Naive thymus-derived CD8-positive, alpha-beta T cell (primary cell): ENCODE measurements at places on chromosomes 2 and 18. TPM values are rescaled to one million over a fixed set of nuclear protein-coding genes. Genes with fewer than 3 reads are reported as not detected.

DNA sequence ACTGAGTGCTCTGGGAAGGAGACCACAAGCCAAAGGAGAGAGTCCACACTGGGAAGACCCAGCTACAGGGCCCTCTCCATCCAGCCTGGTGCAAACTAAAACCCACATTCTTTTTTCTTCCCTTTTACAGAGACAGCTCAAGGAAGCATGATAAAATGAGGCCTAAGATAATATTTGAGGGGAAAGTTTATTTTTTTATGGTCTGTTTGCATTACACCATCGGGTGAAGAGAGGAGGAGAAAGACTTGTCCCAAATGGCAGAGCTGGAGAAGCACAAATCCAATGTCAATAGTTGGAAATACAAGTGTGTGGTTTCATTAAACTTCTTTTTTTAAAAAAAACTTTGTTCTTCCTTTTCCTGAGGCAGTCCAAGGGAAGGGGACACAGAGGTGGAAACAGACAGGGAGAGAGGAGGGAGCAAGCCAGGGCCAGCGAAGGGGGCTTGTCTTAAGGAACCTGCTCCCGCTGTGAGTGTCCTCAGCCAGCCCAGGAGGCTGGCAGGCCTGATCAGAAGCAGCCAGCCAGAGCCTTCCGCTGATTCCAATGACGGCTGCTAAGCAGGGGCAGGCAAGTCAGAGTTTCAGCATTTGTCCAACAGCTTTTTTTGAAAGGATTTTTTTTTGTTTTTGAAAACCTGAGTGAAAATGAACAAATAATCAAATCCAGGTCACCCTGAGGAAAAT, 203.8 kb upstream of the SIX2 start:
- H3K27me3 ChIP-seq: peaks cover 7% of the 10 kb centered on the region
- no peaks in the 10 kb centered on the region for H3K36me3 ChIP-seq
- no peak overlapping the region for H3K4me3 ChIP-seq
- no peaks in the 10 kb centered on the region for H3K4me1 ChIP-seq

DNA sequence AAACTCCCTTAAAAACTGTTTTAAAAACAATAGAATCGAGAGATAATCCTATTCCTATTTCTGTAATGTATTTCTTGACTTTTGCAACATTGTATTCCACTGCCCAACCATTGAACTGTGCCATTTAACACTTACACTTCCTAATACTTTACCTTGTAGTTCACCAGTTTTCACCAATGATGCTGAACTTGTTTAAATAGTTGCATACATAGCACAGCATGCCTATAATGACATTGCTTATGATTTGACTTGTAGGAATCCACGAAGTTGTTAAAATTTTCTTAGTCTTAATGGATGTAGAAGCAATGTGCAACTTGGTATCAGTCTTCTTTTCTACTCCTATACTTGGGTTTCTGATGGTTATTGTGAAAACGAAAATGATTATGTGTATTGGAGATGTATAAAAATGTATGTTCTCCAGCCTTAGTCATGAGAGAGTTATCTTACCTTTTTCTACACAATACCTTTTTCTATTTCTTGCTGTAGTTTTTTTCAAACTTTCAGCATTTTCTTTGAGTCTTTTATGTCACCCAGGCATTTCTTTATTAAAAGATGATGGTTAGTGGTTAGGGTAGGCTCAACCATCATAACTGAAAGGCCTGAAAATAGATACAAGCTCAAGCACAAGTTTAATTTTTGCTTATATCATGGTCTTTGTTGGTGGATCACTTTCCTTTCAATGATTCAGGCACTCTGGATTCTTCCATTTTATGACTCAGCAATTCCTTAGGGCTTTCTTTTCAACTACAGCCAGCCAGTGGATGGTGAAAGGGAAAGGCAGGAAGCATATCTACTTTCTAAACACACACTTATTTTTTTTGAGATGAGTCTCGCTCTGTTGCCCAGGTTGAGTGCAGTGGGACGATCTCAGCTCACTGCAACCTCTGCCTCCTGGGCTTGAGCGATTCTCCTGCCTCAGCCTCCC, 9.4 kb downstream of the GPD2 start:
- no peaks in the 10 kb centered on the region for H3K27me3 ChIP-seq
- H3K27ac ChIP-seq: no peak overlapping the region
- no peaks in the 10 kb centered on the region for H3K36me3 ChIP-seq
- H3K4me3 ChIP-seq: no peak overlapping the region

The C2orf76 gene
- 10.7 TPM for total RNA-seq

GRCh38 chr18:23208600-23208999, 73.3 kb downstream of the CABLES1 start:
- no peak overlapping the region for H3K27ac ChIP-seq
- H3K4me3 ChIP-seq: no peak overlapping the region
- peaks cover 5% of the 10 kb centered on the region for H3K4me1 ChIP-seq
- H3K27me3 ChIP-seq: peaks cover 4% of the 10 kb centered on the region
- no peak for DNase-seq

DNA sequence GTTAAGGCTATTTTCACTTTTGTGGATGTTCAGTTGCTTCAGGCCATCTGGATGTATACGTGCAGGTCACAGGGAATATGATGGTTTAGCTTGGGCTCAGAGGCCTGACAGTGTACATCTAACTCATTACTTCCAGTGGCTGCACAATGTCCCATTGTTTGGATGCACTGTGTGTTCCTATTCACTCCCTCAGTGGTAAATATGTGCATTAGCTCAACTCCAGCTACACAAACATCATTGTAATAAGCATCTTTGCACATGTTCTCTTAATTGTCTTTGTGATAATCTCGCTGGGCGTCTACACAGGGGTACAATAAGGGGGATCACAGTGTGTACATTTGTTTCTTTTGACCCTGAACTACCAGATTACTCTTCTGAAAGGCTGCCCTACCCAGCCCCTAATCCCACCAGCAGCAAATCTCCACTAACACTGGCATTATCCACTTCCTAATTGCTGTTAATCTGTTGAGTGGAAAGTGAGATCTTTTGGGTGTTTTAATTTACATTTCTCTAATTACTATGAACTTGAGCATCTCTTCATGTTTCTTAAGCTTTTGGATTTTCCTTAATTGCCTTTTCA, 56.1 kb upstream of the POLE4 start:
- no peak overlapping the region for H3K27ac ChIP-seq
- H3K4me1 ChIP-seq: peaks cover 2% of the 10 kb centered on the region
- peaks cover 9% of the 10 kb centered on the region for H3K27me3 ChIP-seq
- DNase-seq: no peak

- no peaks in the 10 kb centered on the region for H3K4me1 ChIP-seq
- no peak for DNase-seq
- H3K27me3 ChIP-seq: no peaks in the 10 kb centered on the region
- no peaks in the 10 kb centered on the region for H3K36me3 ChIP-seq
- no peak overlapping the region for H3K27ac ChIP-seq
These were observed 45.1 kb upstream of the LRP1B start for GRCh38 chr2:142175813-142176338.

DNA sequence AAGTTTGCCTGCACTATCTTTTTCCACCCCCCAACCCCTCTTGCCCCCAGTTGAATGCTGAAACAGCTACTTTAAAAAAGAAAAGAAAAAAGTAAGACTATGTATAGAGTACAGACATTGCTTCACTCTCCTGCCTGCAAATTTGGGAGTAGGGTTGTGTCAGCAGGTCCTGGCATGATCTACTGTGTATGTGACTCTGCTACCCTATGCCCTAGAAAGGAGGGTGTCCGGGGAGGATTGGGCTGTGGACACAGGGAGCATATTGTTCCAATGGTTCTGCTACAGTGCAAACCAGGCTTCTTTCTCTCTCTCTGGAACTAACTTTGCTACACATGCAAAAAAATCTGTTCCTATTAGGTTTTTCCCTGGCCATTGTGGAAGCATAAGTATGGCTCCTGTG, 9.9 kb upstream of the ZEB2 start:
- no peaks in the 10 kb centered on the region for H3K36me3 ChIP-seq
- H3K27me3 ChIP-seq: peaks cover 46% of the 10 kb centered on the region
- no peak overlapping the region for H3K27ac ChIP-seq
- no peaks in the 10 kb centered on the region for H3K4me1 ChIP-seq
- H3K4me3 ChIP-seq: no peak overlapping the region

DNA sequence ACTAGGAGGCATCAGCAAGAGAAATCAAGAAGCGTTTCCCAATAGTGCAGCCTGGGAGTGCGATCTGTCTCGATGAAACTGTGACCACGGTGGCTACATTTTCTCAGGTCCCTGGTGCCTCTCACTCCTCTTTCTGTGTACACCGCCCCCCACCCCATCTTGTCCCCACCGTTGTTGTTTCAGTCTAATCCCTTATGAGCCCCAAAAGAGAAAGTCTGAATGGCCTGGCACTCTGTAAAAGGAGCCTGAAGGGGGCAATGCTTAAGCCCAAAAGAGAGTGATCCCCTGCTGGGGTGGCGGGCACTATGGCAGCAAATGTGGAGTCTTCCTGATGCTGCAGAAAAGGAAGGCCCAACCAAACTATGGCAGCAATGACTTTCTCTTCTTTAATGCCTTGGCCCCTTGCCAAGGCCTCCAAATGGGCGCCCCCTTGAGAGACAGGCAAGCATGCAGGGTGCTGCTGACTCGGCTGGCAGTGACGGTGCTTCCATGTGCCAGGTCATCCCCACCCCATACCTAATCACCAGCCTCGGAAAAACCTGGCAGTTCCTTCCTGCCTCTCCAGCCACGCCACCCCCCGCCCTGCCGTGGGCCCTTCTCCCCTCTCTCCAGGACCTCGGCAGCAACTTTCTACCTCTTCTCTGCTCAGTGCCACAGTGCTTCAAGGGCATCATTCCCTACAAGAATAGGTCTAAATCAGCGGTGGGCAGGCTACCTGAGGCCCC, 123.0 kb downstream of the CYP26B1 start:
- no peak overlapping the region for H3K4me3 ChIP-seq
- peaks cover 8% of the 10 kb centered on the region for H3K27me3 ChIP-seq
- no peak for DNase-seq
- H3K27ac ChIP-seq: no peak overlapping the region
- H3K36me3 ChIP-seq: no peaks in the 10 kb centered on the region

The RIT2 gene
- total RNA-seq: not detected

The NCKAP5 gene
- total RNA-seq: not detected

The DLX2 gene
- not detected for total RNA-seq

GRCh38 chr18:57516056-57516455, 70.4 kb downstream of the FECH start:
- no peaks in the 10 kb centered on the region for H3K36me3 ChIP-seq
- H3K27ac ChIP-seq: no peak overlapping the region
- no peak for DNase-seq
- peaks cover 26% of the 10 kb centered on the region for H3K27me3 ChIP-seq
- H3K4me3 ChIP-seq: no peak overlapping the region
- no peaks in the 10 kb centered on the region for H3K4me1 ChIP-seq

DNA sequence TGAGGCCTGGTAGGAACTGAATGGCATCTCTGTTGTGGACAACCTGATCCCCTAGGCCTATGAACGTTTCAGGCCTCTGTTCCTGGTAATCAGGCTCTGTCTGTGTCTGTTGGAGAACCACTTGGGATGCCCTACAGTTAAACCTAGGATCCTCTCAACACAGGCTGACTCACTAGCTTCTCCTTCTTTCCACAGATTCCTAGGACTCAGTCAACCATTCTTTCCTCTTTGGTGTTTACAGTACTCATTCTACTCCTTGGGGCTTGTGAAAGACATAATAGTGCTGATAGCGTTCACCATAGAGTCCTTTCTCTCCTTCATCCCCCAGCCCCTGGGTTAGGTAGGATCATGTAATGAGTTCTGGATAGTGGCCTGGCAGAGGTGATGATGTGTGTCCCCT, 544.3 kb downstream of the METTL4 start:
- H3K27me3 ChIP-seq: peaks cover 2% of the 10 kb centered on the region
- no peaks in the 10 kb centered on the region for H3K36me3 ChIP-seq
- H3K27ac ChIP-seq: no peak overlapping the region
- H3K4me3 ChIP-seq: no peak overlapping the region
- no peaks in the 10 kb centered on the region for H3K4me1 ChIP-seq

GRCh38 chr18:51811883-51812282, 528.1 kb upstream of the DCC start:
- no peak overlapping the region for H3K27ac ChIP-seq
- no peak for DNase-seq
- H3K4me3 ChIP-seq: no peak overlapping the region
- no peaks in the 10 kb centered on the region for H3K27me3 ChIP-seq
- no peaks in the 10 kb centered on the region for H3K36me3 ChIP-seq
- no peaks in the 10 kb centered on the region for H3K4me1 ChIP-seq

The MPP4 gene
- not detected for total RNA-seq

DNA sequence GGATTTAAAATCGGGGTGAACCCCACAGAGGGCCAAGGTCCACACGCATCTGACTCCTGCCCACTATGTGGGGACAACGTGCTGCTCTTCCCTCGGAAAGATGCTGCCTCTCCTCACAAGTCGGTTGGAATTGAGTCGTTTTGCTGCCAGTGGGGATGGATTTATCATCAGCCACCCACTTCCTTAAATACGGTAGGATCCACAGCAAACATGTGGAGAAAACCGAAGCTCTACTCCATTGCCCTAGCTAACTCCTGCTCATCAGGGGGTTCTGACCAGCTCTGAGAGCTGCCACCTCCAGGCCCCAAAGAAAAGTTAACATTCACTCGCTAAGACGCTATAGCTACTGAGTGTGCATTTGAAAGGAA, 80.9 kb downstream of the CHRNA1 start:
- H3K36me3 ChIP-seq: no peaks in the 10 kb centered on the region
- peaks cover 56% of the 10 kb centered on the region for H3K4me1 ChIP-seq
- H3K27ac ChIP-seq: peak overlapping the region; percentile 92
- no peaks in the 10 kb centered on the region for H3K27me3 ChIP-seq
- peak overlapping the region; percentile 95 for H3K4me3 ChIP-seq

GRCh38 chr2:230798769-230799399, 65.9 kb upstream of the ITM2C start:
- H3K4me1 ChIP-seq: peaks cover 25% of the 10 kb centered on the region
- H3K27ac ChIP-seq: no peak overlapping the region
- no peaks in the 10 kb centered on the region for H3K27me3 ChIP-seq
- peaks cover 61% of the 10 kb centered on the region for H3K36me3 ChIP-seq

The SEMA4F gene
- total RNA-seq: 18.9 TPM

The CCT7 gene
- 206 TPM for total RNA-seq

DNA sequence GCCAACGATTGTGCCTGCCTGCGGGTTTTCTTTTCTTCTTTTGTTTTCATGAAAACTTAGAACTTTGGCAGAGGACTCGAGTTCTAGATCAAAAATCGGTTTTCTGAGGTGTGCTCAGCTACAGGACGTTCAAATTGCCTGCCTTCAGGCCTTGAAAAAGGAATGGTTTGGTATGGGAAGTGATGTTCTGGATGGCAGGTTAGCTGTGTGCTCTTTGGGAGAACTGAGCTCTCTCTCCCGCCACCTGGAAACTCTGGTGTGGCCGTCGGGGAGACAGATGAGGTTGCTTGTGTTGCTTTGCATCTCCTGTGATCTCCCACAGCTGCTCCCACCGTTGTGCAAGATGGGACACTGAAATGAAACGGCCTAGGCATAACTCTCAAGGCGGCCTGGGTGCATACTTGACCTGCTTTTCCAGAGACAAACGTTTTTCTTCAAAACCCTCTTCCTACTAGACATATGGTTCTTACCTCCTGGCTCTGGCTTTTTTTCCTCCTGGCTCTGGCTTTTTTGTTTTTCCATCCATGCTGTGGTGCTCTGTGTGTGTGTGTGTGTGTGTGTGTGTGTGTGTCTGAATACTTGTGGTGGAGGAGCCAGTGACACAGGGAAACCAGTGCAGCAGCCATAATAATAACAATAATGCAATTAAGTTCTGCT, 2.0 kb downstream of the FMNL2 start:
- peaks cover 19% of the 10 kb centered on the region for H3K4me1 ChIP-seq
- no peaks in the 10 kb centered on the region for H3K36me3 ChIP-seq
- H3K4me3 ChIP-seq: peak overlapping the region; percentile 66
- H3K27ac ChIP-seq: no peak overlapping the region

The CENPA gene
- 0.44 TPM for total RNA-seq

- H3K36me3 ChIP-seq: no peaks in the 10 kb centered on the region
- peaks cover 8% of the 10 kb centered on the region for H3K27me3 ChIP-seq
- DNase-seq: no peak
- no peak overlapping the region for H3K27ac ChIP-seq
- H3K4me1 ChIP-seq: no peaks in the 10 kb centered on the region
- H3K4me3 ChIP-seq: no peak overlapping the region
These were observed 553.3 kb downstream of the CMPK2 start for GRCh38 chr2:6312367-6312766.

GRCh38 chr2:239370403-239370802, 30.4 kb downstream of the HDAC4 start:
- H3K27me3 ChIP-seq: no peaks in the 10 kb centered on the region
- H3K36me3 ChIP-seq: no peaks in the 10 kb centered on the region
